ENCODE measurements at places on chromosomes 11 and 22.

GRCh38 chr22:41021613-41022454 lies 70.6 kb upstream of the EP300 start:
- DNase-seq: peak; percentile 64

DNA sequence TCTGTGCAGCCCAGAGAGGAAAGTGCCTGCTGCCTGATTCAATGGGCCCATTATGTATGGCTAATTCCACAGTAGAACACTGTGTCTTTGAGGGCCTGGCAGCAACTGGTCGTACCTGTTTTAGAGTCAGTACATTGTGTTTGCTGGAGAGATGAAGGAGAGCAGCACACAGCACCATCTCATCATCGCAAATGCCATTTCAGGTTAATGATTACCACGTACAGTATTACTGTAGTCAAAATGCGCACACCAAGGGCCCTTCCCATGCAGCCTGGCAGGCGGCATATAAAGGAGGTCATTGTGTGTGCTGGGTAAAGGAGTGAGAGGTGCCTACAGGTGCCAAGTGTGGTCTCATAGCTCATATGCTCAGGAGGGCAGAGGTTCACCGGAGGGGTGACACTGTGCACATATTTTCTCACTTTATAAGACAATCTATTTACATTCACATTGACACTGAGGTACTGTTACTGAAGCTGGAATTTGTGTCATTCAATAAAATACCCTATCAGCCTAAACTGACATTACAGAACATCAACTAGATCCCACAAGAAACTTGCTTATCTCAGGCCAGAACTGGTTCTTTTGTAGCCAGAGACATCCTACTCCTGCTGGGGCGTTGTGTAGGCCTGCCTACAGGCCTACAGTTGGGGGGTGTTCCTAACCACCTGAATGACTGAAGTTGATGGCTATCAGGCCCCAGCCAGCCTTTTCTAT lies 90.4 kb downstream of the APIP start:
- no peak for DNase-seq

- DNase-seq: peak; percentile 100
Measured at GRCh38 chr11:26947379-26947844, 46.5 kb upstream of the FIBIN start.

GRCh38 chr11:58671983-58672633 lies 49.6 kb downstream of the CNTF start:
- no peak for DNase-seq

GRCh38 chr11:41861838-41862237 lies 402.4 kb upstream of the LRRC4C start:
- DNase-seq: no peak

DNA sequence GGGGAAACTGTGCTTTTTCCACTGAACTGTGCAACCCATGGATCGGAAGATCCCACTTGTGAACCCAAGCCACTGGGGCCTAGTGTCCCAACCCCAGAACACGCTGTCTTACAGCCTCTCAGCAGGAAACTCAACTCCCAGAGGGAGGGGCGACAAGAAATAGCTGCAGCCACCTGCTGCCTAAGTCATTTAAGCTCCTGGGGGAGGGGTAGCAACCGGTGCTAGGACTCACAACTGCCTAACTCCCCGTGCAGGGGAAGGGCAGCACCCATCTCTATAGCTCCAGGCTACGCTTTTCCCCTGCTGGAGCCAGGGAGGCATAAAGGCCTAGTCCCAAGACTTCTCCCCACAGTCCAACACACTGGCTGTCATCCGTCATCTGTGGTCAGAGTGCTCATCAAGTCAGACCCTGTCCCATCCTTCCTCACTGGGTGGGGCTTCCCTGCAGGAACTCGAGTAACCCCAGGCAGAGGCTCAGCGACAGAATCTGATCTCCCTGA lies 363.0 kb downstream of the LUZP2 start:
- DNase-seq: no peak

DNA sequence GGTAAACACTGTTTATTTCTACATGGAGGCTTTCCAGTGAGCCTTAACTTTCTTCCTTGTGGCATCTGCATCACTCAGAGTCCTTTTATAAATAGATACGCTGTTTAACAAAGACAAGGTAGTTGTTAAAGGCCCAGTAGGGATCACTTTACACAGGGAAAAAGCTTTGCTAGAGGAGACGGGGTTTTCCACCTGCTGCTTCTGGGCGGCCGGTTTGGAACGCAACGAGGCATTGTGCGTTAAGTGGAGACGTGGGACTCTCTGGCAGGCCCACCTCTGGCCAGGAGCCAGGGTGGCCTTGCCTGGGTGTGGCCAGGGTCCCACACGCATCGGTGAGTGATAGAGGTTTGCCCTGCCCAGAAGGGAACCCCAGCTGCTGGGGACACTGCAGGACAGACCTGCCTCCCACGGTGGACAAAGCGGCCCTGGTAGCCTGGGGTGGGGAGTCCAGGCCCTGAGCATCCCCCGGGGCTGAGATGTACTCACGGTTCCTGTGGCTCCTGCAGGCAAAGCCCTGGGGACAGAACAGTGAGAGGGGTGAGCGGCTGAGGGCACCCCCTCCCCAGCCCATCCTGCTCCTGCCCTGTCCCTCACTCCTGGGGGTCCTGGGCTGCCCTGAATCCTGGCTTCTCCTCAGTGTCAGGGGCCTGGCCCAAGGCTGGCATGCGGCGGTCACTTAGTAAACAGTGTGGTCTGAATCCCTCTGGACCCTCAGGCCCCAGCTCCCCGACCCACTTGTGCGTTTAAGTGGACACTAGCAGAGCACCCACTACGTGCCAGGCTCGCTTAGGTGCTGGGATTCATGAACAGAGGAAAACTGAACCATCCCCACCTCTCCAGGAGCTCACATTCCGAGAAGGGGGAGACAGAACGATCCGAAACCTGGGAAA lies 4.2 kb downstream of the IL17REL start:
- no peak for DNase-seq

- DNase-seq: no peak
Measured at GRCh38 chr11:105693075-105693759, 83.3 kb downstream of the GRIA4 start.

- DNase-seq: no peak
Measured at GRCh38 chr11:129239207-129239606, 47.1 kb upstream of the ARHGAP32 start.

GRCh38 chr22:46542011-46542985 lies 4.9 kb upstream of the CELSR1 start:
- peak; percentile 55 for DNase-seq

GRCh38 chr11:60098508-60098907 lies 10.0 kb downstream of the MS4A2 start:
- no peak for DNase-seq
